ENCODE measurements at places on chromosomes 2 and 18.

GRCh38 chr2:195671563-195671962 is 14.5 kb downstream of the SLC39A10 start:
- no peak for DNase-seq

DNA sequence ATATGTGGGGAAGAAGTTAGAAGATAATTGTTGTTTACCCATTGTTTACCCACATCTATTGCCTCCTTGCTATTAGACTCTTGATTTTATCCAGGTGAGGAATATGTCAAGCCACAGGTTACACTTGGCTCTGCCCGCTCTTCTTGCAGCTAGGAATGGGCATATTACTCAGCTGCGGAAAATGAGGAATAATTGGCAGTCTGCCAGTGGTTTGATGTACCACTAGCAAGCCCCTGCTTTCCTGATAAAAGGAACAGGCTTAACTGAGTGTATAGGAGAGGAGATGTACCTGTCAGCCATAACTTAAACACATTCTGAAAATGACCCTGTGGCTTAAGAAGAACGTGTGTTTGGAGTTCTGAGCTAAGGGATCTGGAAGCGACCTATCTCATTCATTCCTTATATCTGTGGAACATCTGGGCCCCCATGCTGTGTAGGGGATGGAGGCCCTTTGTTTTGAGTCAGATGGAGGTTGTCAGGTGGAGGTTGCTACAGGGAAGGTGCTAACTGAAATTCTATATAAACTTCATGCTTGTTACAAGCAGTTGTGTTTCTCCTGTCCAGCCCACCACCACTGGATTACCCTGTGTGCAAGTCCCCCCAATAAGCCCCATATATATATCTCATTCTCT is 4.6 kb upstream of the FMNL2 start:
- DNase-seq, result no peak

GRCh38 chr2:100043891-100044255 is 98.5 kb downstream of the AFF3 start:
- no peak for DNase-seq

DNA sequence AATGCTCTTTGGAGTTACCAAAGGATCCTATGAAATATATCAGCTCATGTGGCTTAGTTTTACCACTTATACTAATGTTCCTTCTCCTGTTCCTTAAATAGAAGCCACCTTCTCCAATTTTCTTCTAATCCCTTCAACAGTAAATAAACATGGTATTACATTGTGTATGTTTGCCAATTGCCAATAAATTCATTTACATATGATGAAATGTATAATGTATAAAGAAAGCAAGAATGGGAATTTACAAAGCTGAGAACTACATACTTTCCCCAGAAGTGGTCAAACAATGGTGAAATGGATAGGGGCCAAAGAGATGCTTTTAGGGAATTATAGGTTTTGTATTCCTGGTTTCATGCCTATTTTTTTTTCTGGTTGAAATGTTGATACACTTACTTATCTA is 894.2 kb upstream of the CRIM1 start:
- DNase-seq, result no peak

- DNase-seq, result no peak
These were observed 76.4 kb upstream of the MGAT5 start for GRCh38 chr2:134177351-134177931.

DNA sequence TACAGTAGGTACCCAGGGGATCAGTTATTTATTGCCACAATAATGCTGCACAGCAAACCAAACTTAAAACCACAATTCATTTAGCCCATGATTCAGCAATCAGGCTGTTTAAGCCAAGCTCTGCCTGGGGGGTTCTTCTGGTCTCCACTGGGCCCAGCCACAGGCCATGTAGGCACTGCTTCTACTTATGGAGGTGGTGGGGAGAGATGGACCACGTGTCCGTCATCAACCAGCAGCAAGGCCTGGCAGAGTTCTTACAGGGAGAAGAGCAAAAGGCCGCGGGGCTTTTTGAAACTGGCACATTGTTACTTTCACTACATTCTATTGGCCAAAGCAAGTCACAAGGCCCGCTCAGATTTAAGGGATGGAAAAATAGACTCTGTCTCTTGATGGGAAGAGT is 76.3 kb upstream of the DAPL1 start:
- no peak for DNase-seq

DNA sequence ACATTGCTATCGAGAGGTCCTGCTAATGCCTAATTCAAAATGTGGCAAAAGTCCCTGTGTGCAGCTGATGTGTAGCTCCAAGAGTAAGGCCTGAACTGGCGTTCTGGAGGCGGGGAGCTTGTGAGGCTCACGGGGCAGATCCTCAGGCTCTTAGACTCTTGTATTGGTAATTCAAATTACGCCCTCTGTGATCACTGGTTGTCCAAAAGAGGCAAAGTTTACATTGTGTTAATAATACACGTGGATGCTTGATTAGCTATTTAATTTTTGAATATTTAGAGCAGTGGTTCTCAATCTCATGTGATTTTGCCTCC is 12.4 kb upstream of the CRYGA start:
- DNase-seq, result no peak

- no peak for DNase-seq
These were observed 41.4 kb upstream of the EHBP1 start for GRCh38 chr2:62663920-62664795.

GRCh38 chr2:176130147-176130956 is 847 bp downstream of the HOXD8 start:
- no peak for DNase-seq

DNA sequence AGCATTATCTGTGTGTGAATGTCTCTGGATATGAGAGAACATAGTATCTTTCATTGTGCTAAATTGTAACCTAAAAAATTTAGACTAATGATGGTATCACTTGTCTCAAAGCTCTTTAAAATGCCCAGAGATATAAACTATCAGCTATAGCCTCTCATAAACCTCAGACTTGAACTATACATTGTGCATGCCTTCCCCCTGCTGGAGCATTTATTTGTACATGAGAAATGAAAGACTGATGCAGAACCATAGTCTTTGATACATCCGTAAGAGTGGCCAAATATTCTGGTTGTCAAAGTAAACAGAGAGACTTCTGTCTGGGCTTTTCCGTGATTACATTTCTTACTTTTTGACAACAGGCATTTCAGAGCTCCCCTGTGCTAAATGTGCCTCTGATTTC is 71.9 kb upstream of the CCDC68 start:
- DNase-seq, result no peak

DNA sequence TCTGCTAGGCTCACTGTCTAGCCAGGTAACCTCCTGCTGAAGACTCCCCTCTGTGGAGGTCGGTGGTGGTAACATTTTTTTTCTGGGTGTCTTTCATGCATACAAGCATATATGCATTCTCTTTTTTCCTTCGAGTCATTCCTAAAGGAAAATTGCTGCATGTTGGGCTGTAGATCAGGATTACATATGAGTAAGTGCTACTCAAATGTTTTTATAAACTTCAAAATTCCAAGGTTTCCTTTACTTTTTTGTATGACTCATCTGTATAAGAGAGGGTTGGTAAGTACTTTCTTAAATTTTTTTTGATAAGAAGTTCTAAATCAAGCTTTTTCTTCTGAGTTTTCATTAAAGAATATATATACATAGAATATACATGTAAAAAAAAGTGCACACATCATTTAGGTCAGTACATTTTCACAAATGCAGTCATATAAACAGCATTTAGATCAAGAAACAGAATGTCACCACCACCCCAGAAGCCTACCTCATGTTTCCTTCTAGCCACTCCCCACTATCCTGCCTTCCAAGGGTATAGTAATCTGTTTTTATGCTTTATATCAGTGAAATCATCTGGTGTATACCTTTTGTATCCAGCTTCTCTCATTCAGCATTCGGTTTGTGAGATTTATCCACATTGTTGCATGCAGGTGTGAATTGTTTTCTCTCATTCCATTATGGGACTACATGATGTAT is 128.0 kb upstream of the MAP3K20 start:
- no peak for DNase-seq

- DNase-seq, result no peak
These were observed 307.2 kb downstream of the MYCN start for GRCh38 chr2:16247326-16248122.

- no peak for DNase-seq
These were observed 30.8 kb upstream of the ZNF396 start for GRCh38 chr18:35407871-35408481.

GRCh38 chr18:3074087-3074486 is 61.1 kb upstream of the LPIN2 start:
- DNase-seq, result no peak

DNA sequence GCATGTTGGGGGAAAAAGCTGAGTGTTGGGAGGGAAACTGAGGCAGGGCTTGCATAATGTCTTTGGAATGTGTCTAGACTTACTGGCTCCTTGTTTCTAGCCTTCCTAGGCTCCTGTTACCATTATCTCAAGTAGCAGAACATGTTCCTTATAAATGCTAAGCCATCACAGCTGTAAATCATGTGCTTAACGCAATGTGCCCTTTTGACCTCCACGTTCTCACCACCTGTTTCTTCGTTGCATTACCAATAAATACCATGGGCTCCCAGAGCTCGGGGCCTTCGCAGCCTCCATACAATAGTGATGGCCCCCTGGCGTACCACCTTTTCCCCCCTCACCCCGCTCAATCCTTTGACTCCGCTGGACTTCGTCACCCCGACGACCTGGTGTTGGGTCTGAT is 54.0 kb upstream of the CWC22 start:
- no peak for DNase-seq

GRCh38 chr2:135742325-135742757 is 686 bp downstream of the UBXN4 start:
- DNase-seq, result no peak

DNA sequence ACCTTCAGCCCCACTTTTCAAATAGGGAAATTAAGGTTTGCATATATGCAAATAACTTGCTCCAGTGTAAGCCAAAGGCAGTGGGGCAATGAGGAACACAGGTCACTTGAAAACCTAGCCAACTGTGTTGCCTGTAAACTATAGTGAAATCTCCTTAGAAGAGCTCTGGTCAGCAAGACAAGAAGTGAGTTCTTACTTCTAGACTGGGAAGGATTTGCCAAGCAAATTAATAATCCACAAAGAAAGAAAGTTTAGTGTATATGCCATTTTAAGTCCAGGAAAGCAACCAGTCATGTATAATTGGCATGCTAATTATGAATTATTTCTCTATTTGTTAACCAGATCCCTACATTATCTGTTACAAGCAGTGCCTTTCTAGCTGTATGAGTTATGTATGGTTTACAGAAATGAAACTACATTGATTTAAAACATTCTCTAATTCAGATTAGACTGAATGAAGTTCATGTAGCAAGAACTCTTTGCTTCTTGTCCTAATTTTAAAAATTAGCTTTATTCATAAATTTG is 129.9 kb downstream of the MTX2 start:
- no peak for DNase-seq

Measured in stimulated activated CD4-positive, alpha-beta T cell treated with anti-CD3 and anti-CD28 coated beads, TNF-alpha, amount 100 ng/mL, for 1 hour (primary cell).